Midbrain (tissue), 1 donor: ENCODE measurements at places on chromosomes 2 and 18.

DNA sequence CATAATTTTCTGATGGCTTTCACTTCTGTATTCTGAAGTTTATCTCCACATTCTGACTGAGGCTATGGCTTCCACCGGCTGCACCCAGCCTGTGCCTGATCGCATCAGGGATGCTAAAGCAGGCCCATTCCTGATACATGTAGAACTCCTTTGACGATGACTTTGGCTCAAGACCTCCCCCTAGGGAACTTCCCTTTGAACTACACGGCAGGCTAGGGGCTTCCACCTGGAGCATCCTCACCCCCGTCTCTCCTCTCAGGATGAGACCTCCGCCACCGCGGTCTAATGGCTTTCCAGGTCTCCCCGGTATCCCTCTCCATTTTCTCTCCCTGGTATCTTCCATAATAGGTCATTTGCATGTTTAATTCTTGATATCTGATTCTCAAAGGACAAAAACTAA is 214.9 kb upstream of the CHST9 start:
- DNase-seq, result no peak

DNA sequence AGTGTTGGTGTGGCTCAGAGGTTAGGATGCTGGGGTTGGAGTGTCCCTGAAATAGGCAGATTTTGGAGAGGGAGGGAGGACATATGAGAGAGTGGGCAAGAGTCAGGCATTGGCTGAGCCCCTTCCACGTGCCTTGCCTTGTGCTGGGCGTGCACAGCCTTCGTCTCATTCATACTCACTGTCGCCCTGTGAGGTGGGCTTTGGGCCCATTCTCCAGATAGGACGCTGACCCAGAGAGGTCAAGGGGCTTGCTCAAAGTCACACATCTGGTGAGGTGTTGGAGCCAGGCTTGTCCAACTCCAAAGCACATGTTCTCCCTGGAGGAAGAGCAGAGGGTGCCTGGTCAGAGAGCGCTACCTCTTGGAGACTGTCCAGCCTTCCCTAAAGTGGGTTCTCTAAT is 166.8 kb downstream of the DYSF start:
- no peak for DNase-seq

DNA sequence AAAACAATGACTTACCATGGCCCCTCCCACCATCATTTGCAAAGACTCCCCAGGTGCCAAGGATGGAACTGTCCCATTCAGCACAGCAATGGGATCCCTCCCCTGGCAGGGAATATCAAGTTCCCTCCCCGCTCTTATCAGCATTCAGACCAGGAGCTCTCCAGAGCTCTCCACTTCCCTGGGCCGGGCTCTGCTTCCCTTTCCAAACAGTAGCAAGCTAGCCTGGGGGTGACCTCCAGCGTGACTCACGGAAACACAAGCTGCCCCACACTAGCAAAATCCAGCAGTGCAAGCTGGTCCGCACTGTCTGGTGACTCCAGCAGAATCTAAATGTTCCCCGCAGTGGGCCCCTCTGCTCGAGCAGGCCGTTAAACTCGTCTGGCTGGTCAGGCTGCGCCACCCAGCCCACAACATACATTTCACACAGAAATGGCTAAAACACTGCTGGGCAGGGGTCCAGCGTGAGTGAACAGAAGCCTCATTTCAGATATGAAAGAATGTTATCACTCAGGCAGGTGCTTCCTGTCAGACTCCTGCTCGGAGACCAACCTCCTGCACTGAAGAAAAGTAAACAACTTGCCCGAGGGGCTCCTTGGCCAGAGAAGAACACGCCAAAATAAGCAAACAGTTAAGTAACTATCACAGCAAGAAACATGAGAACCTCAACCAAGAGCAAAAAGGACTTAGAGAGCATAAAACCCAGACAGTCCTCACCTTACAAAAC is 33.9 kb downstream of the STAT1 start:
- no peak for DNase-seq

DNA sequence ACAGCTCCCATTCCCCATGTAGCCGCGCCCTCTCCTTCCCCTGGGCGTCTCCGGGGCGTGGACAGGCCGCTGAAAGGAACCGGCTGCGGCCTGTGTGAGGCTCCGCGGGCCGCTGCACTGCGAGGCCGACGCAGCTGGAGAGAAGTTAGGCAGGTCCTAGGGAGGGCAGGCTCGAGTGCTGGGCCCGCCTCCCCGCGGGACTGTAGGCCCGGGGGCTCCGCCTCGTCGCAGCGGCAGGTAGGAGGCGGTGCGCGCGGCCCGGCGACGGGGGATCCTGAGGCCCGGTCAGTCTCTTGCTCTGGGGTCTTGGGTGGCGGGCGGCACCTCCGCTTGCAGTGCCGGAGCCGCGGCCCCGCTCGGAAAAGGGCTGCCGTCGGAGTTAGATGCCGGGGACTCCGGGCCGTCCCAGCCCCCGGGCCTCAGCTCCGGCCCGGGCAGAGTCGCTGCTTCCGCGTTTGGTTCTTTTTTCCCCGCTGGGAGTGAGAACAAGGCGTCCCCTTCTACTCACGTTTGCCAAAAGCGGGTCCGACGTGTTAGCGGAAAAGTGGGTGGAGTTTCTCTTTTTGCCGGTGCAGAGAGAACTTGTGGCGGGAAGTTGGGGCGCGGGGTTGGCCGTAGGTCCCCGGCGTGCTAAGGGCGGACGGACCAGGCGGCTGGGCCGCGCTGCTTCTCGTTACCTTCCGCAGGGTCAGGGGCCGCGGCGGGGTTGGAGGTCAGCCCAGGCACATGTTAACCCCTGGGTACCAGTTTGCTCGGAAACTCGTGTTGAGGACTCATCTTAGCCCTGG is at the start of gene VRK2:
TSS of gene VRK2 (plus strand) at position 222 of the 788 bp plus-strand sequence. CDS start 2,026 bp downstream, outside the sequence.
- peak; percentile 70 for DNase-seq

- no peak for DNase-seq
Observed at GRCh38 chr2:220370764-220371163, 743.3 kb downstream of the SLC4A3 start.

DNA sequence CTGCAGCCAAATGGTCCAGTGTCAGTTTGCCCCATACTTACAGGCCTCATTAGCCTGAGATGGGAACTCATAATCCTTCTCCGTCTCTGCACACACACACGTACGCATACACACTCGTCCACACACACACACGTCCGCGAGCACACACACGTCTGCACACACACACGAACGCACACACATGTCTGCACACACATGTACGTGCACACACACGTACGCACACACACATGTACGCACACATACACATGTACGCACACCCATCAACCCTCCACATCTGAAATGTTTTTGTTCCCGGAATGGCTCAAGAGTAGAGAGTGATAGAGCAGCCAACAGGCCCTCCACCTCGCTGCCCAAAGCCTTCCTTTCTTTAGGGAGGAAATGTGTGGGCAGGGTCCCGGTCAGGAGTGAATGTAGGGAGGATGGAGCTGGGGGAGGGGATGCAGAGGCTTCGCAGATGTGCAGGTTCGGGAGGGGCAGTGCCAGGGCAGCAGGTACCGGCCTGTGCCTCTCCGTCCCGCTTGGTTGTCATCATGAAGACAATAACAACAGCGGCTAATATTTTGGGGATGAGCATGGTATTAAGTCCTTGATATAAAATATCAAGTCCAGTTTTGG is 52.7 kb downstream of the PTGR3 start:
- no peak for DNase-seq

- no peak for DNase-seq
Observed at GRCh38 chr2:241768850-241769249, 7.8 kb upstream of the GAL3ST2 start.

DNA sequence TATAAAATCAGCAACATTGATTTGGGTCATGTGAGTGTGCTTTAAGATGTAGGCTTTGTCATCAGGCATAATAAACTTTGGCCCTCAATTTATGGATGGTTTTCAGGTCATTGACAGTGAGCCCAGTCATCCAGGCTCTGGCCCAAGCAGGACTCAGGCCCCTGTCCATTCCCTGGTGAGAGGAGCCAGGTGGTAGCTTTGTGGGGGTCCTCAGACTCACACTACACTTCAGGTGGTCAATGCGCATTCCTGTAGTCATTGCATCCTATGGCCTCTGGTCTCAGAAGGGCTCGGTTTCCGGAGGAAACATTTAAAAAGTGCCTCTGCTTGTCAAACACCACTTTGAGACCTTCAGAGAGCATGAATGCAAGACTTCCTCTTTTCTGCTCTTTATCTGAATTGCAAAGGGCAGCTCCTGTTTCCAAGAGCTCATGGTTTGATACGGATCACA is 20.2 kb downstream of the LGALSL start:
- DNase-seq, result no peak

GRCh38 chr2:70826696-70827350 is 6.4 kb upstream of the CLEC4F start:
- DNase-seq, result no peak

DNA sequence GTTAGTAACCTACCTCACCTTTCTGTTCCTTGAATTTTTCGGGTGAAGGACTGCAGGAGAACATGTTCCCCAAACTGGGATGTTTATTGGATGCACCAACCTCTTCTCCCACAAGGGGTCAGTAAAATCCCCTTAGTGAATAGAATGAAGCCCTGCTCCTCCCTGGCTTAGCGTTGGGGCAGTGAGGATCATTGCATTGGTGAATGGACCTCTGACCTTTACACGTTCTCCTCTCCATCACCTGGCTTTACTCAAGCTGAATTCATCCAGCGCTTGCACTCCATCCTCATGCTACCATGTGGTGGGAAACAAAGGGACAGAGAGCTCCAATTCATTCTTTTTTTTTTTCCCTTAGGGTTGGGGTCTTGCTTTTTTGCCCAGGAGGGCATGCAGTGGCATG is 157.2 kb downstream of the MIB1 start:
- peak; percentile 40 for DNase-seq

- no peak for DNase-seq
Observed at GRCh38 chr18:30859036-30859435, 183.5 kb downstream of the DSC3 start.

DNA sequence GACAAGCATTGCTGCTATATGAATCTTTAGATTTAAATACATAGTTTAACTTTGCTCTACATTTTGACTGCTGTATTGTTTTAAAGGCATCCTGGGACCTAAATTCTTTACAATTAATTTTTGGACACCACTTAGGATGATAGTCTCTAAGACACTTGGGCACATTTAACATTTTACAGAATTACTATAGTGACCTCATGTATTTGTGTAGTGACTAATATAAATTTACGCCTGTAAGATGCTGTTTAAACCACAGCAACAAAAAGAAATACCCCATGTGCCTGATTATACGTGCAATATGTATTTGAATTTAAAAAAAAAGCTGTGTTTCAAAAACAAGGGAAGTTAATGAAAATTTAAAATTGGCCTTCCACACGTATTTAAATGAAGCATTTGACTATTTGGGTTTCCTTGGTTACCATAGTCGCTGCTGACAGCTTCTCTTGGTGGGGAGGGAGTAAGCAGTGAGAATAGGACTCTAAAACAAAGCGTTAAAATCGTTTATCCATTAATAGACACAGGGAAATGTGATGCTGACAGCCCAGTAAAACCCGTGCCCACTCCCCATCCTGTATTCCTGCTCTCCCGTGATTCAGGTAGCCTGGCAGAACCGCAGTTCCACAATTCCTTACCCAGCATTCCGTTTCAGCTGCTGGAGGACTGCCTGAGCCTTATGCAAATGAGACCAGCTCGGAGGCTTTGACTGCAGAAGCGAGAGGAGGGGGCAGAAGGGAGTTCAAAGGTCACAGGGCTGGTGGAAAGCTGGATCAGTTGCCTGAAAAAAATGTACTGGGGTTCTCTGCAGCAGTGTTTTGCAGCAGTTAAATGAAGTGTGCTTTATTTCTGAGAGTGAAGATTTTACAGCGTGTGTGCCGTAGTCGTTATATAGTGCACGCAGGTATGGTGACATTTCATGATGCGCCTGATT is 104.3 kb downstream of the CSRNP3 start:
- peak; percentile 73 for DNase-seq

GRCh38 chr2:110978756-110979470 is 141.8 kb upstream of the BCL2L11 start:
- DNase-seq, result no peak

DNA sequence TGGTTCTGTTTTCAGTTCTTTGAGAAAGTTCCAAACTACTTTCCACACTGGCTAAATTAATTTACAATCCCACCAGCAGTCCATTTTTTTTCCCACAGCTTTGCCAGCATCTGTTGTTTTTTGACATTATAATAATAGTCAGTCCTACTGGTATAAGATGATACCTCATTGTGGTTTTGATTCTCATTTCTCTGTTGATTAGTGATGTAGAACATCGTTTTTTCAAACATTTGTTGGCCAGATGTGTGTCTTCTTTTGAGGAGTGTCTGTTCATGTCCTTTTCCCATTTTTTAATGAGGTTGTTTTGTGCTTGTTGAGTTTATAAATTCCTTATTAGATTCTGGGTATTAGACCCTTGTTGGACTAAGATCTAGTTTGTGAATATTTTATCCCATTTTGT is 376.8 kb upstream of the NT5C1B start:
- no peak for DNase-seq

- no peak for DNase-seq
Observed at GRCh38 chr2:238106698-238107524, 6.8 kb downstream of the ESPNL start.

GRCh38 chr18:61001138-61001537 is 332.1 kb upstream of the CDH20 start:
- no peak for DNase-seq

- no peak for DNase-seq
Observed at GRCh38 chr2:135132314-135132713, 80.2 kb downstream of the RAB3GAP1 start.

GRCh38 chr2:36459725-36460137 is 104.2 kb downstream of the CRIM1 start:
- peak; percentile 33 for DNase-seq

DNA sequence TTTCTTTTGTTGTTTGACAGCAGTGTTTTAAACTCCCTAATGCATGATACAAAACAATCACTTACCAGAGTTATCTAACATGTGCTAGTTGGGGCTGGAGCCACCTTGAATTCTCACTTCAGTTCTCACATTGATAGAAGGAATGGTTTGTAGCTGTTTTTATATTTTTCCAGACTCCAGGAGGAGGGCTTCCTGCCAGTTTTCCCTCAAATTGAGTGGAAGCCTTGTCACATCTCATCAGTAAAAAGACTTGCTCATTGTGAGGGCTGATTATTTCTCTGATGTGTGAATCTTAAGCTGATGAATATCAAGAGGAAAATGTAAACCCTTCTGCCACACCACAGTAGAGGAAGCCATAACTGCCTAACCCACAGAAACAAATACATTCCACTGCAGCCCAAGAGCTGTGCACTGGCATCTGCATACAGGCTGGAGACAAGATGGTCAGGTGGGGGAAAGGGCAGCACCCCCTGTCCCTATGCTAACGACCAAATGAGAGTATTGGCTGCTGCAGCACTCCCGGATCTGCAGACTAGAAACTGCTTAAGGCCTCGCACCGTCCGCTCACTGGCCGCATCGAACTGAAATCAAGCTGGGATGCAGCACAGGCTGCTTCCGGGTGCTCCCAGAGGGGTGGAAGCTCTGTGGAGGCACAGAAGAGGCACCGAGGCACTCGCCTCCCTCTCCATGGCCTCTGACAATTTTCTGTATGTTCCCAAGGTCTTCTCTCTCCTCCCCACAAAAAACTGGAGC is 73.7 kb upstream of the TPO start:
- DNase-seq, result no peak

DNA sequence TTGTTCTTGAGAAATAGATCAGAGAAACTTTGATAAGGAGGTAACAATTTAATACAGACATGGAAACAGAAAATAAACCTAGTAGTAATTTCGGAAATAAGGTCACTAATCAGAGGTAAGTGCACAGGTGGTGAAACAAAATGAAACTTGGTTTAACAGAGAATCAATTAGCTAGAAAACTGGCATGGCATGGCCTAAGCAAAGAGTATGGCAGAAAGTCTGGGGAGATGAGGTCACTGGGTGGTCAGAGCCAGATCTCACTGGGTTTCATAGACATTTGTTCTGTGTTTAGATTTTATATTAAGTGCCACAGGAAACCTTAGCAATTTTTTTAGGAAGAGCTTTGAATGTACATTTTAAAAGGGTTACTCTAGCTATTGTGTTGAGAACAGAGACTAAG is 1216.0 kb upstream of the PIK3C3 start:
- no peak for DNase-seq
